ENCODE measurements at places on chromosomes 13 and 19.

GRCh38 chr19:901216-902092 is 8.2 kb downstream of the RNU6-9 start:
- DNase-seq, result no peak

DNA sequence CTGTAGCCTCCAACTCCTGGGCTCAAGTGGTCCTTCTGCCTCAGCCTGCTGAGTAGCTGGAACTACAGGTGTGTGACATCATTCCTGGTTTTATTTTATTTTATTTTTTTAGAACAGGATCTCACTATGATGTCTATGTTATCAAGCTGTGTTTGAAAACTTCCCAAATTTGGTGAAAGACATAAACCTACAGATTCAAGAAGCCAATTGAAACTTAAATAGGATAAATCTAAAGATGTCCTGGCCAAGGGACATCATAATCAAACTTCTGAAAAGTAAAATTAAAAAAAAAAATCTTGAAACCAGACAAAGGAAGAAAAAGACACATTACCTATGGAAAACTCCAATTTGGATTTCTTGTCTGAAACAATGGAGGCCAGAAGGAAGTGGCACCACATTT is 23.1 kb upstream of the PDX1 start:
- no peak for DNase-seq

DNA sequence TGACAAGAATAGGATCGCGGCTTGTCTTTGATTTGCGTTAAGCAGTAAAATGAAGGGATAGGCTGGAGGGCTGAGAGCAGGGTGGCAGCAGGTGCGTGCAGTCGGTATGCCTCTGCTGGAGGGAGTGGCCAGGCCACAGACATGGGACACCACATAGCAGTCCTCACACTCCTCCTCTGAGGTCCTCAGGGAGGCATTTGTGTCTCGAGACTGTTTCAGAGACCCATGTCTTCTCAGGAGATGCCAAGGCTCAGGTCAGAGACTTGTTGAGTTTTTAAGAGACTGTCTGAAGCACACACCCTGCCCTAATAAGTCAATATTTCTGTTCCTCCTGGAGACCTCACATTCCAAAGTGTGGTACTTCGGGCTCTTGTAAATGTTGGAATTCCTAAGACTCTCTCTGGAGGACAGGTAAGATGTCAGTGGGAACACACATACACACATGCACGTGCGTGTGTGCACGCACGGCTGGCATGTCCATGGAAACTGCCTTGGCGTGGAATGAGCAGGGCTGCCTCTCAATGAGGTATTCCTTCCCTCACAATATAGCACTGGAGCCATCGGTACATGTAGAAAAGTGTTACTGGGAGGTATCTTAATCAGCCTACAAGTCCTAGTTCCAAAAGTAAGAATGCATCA is 46.4 kb downstream of the COL4A2 start:
- DNase-seq, result no peak

DNA sequence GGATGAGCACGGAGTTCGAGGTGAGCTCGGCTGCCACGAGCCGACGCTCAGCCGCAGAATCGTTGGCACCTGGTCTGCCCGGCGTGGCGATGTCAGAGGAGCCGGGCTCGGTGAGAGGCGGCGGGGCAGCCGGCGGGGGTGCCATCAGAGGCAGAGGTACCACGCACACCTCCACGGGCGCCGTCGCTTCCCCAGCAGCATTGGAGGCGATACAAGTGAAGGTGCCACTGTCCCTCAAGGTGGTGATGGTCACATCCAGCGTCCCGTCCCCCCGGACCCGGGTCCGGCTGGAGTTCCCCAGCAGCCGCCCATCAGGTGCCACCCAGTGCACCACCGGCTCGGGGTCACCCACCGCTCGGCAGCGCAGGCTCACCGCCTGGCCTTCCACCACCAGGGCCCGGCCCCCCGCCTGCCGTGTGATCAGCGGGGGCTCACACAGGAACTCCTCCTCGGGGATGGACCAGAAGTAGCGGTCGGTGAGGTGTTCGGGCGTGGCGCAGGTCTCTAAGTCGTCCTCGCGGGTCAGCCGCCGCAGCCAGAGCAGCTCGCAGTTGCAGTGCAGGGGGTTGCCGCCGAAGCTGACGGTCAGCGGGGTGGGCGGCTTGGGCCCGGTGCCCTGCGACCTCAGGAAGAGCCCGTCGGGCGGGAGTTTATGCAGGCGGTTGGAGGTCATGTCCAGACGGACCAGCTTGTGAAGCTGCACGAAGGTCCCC is 6.5 kb downstream of the LRFN1 start:
- DNase-seq, result no peak

DNA sequence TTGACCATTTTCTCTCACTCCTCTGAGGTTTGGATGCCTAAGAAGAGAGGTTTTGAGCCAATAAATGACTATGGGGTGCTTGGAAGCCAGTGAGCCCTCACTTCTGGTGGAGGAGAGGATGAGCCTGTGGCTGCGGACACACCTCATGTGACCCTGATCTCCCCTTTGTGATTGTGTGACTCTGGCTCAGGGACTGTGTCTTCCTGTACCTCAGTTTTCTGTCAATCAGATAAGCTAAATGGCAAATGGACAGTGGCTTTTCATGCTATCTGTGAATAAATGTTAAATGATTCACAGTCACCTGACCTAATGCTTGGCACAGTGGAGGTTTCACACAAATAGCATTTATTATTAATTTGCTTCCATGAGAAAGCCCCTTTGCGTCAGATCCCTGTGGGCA is 2.7 kb downstream of the PSG8 start:
- DNase-seq, result no peak

Measured in vagina (tissue), 2 donors.